Activated CD4-positive, alpha-beta T cell treated with anti-CD3 and anti-CD28 coated beads, Interleukin-2, amount 50 U/mL, for 16 hours (primary cell): ENCODE measurements at places on chromosomes 16 and 17.

- no peak for DNase-seq
Measured at GRCh38 chr16:78129349-78129748, 29.9 kb downstream of the WWOX start.

- DNase-seq: no peak
Measured at GRCh38 chr17:73480740-73481139, 163.5 kb downstream of the SDK2 start.

- DNase-seq: peak; percentile 21
Measured at GRCh38 chr16:12340151-12340733, 363.7 kb downstream of the SNX29 start.

GRCh38 chr17:70166615-70167014, 2.7 kb upstream of the KCNJ2 start:
- DNase-seq: no peak

DNA sequence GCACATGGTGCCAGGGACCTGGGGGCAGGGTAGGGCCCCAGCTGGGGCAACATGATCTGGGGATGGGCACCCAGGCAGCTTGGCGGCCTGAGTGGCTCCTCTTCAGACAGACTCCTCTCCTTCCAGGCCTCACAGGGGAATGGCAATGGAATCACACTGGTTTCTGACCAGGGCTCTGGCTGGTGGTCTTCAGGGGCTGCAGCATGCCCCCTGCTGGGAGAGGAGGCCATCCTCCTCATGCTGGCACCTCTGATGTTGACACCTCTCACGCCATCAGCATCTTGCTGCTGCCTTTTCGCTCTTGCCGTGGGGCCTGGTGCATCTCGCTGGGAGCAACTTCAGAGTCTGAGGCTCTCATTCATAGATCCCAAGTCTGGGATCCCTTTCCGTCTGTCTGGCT, 11.2 kb upstream of the GFOD2 start:
- DNase-seq: no peak

GRCh38 chr17:41614098-41614497, 1.5 kb upstream of the KRT16 start:
- DNase-seq: no peak

DNA sequence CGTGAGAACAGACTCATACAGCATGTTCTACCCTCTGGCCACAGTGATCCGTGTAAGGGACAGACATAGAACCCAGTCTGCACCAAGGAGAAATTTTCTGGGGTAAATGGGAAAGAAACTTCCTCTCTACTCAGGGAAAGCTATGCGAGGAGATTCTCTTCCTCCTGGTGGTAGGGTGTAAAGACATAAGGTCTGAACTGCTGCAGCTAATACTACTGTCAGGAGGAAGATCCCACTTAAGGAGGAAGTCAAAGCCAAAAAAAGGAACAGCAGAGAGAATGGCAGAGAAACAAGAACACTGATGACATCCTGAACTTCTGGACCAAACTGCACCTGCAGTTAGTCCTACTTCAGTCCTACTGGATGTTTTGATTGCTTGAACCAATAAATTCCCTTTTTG, 7.1 kb upstream of the TM4SF5 start:
- no peak for DNase-seq

DNA sequence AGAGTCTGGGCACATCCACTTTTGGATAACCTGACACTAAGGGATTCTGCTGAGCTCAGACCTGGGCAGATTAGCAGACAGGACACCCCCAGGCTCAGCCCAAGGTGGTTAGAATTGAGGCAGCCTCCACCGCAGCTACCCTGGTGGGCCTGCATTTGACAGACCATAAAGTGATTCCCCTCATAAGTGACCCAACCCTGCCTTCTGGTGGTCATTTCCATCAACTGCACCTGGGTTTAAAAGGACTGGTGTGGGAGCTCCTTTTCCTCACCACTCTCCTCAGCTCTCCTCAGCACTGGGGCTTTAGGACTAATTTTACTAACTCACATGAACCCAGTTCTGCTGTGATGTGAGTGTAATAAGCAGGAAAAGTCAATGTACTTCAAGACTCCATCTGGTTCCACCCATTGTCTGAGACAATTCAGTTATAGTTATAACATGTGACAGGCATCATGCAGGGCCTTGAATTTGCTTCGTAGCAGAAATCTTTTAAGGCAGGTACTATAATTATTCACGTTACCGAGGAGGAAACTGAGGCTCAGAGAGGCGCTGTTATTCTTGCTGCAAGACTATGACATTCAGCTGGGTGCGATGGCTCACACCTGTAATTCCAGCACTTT, 42.5 kb downstream of the MYH3 start:
- DNase-seq: peak; percentile 25

GRCh38 chr16:72198771-72199201, 26.8 kb upstream of the PMFBP1 start:
- no peak for DNase-seq

DNA sequence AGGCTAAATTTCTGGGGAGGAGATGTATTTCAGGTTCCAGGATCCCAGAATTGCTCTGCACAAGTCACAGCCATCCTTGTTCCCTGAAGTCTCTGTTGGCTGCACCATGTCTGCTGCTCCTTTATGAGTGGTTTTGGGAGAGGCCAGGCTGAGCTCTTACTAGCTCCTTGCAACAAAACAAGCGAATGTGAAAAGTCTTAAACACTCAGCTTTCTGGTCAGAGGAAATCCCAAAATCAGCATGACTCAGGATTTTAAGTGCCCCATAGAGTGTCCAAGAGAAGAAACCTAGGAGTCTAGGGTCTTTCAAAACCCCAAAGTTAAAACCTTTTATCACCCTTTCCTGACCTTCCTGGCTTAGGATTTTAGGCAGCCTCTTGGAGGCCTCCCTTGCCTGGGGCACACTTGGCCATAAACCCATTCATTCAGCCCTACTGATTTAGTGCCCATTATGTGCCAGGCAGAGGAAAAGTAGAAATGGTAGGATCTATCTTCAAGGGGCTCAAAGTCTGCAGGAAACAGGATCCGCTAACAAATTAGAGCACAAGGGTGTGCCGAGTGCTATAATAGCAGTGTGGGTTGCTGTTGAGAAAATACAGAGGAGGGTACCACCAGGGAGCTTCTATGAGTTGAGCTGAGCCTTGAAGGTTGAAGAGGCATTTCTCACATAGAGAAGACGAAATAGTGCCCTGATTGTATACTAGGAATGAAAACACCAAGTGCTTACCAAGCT, 36.9 kb downstream of the SOST start:
- no peak for DNase-seq

DNA sequence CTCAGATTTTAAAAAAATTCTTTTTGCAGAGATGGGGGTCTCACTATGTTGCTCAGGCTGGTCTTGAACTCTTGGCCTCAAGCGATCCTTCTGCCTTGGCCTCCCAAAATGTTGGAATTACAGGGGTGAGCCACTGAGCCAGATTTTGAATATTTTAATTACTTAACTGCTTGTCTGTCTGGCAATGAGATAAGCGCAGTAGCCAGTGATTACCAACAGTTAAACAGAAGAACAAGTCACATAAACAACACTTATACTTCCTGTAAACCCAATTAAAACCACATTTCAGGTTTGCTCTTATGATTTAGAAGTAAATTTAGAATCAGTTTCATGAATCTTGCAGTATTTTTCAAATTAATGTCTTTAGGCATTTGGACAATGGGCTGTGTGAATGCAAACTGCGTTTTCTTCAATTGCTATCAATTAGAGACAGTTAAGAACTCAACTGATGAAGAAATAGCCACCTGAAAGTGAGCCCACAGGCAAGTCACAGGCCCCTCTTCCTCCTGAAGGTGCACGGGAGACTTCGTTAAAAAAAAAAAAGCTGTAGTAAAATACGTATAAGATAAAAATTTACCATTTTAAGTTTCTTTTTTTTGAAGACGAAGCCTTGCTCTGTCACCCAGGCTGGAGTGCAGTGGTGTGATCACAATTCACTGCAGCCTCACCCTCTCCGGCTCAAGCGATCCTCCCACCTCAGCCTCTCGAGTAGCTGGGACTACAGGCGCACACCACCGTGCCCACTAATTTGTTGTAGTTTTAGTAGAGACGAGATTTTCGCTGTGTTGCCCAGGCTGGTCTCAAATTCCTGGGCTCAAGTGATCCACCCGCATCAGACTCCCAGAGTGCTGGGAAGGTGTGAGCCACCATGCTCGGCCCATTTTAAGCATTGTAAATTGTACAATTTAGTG, 73.0 kb downstream of the PITPNC1 start:
- no peak for DNase-seq

DNA sequence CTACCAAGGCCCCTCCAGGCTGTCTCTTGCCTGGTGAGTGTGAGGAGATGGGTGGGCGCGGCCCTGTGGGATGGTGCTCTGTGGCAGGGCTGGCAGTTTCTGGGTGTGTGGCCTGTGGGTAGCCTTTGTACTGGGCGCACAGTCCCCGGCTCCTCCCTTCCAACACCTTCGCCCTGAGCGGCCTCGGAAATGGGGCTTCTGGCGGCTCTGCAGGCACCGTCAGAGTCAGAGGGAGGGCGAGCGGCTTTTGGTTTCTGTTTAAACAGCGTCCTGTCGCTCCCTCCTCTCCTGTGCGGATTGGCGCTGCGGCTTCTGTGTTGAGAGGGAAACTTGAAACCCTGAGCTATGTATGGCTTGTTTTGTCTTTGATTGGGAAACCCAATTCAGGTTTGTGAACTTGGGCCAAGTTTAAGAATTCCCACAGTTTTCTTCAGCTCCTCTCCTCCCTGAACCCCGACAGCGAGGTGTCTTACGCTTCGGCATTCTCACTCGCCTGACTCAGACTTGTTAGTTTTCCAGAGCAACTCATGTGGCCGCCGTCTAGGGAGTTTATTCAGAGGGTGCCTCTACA, 8.3 kb upstream of the ZNF750 start:
- peak; percentile 28 for DNase-seq

DNA sequence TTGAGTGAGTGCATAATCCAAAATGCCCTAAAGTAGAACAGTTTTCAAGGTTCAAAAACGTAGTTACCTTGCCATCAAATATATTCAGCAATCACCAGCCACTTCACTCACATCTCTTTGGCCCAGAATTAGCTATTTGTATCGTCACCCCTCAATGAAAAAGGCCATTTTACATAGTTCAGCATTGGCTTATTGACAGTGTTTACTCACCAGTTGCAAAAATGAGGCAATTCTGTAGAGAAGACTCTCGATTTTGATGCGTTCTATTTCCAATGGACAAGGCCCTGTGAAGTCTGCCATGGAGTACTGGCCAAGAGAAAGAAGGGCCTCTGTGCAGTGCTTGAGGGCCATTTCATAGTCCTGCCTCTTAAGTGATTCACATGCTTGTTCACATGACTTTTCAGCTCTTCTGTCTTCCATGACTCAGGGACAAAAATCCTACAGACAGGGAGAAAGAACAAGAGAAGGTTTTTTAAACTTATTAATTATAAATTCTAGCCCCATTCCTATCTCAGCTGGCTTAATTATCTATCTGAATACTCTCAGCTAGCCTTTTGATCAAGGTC, 26.5 kb downstream of the HELZ start:
- DNase-seq: no peak

DNA sequence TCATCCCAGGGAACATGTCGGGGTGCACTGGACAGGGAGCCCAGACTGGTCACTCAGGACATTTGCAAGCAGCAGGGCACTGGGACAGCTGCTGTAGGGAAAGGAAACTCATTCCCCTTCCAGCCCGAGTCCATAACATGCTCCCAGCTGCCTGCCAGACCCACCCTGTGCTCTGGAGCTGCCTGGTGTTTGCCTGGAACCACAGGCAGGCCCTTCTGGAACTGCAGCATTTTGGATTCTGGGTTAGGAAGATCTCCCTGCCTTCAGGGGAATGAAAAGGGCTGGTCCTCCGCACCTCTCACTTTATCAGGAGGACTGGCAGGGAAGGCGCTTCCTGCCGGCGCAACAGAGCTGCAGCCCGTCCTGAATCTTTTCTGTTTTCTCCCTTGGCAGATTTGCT, 41.2 kb downstream of the MEAK7 start:
- DNase-seq: no peak

DNA sequence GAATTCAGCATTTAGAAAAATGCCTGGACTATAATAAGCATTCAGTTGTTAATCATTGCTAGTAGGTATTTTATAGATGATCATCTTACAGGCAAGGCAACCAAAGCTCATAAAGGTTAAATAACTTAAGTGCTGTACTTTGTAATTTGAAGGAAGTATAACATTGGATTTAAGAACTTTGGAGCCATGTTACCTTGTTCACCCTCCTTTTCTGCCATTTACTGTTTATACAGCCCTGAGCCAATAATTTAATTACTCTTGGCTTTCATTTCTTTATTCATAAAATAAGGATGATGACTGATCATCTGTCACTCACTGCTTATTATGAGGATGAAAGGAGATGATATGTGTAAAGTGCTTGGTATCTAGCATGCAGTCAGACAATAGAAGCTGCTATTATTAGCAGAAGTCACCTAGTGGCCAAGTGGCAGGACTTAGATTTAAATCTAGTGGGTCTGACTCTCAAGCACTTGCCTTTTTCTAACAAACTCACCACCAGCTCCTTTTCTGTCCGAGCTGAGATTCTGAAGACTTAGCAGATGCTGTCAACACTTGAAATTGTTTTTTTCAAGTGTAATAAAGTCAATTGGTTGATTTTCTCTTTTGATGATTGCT, 18.3 kb upstream of the DDX52 start:
- no peak for DNase-seq

GRCh38 chr17:50865060-50865867, 890 bp downstream of the TOB1 start:
- DNase-seq: peak; percentile 57

DNA sequence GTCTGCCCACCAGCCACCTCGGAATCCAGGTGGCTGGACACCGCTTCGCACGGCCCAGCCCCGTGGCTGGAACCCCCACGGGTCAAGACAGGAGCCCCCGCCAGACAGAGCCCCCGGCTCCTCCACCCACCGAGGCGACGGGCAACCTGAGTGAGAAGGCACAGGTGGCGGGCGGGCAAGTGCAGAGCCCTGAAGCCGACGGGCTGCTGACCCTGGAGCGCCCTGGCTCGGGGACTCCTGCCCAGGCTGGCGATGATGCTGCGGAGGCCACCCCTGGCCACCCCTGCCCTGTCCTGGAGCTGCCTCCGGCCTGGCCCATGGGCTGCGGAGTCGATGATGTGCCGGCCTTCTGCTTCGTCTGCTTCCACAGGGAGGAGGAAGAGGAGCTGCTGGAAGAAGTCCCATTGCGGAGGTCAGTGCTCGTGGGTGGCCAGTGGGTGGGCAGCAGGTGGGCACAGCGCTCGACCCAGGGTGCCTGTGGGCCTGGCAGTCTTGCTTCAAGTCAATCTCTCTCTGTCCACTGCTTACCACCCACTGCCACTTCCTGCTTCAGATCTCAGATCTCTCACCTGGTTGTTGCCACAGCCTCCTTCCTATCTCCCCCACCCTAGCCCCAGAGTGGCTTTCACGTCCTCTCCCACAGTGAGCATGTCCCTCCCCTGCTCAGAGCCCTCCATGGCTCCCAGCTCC, 33.1 kb upstream of the SBK1 start:
- DNase-seq: no peak

- no peak for DNase-seq
Measured at GRCh38 chr17:44733753-44734152, 25.0 kb upstream of the ADAM11 start.

DNA sequence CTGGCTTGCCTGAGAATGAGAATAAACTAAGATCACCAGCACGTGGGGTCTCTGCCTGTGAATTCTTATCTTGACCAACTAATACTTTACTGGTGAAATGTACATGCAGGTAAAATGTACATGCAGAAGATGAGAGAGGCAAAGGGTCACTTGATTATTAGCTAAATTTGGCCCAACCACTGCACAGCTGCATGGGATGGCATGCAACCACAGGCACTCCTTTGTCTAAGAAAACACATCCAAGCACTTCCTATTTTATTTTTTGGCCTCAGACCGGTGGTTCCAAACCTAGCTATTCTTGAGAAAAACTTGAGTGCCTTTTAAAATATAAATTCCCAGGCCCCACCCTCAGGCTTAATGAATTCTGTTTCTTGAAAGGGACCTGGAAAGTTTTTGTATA, 77.9 kb downstream of the SYCE1L start:
- DNase-seq: no peak
